ENCODE measurements at places on chromosomes 1 and 21.

DNA sequence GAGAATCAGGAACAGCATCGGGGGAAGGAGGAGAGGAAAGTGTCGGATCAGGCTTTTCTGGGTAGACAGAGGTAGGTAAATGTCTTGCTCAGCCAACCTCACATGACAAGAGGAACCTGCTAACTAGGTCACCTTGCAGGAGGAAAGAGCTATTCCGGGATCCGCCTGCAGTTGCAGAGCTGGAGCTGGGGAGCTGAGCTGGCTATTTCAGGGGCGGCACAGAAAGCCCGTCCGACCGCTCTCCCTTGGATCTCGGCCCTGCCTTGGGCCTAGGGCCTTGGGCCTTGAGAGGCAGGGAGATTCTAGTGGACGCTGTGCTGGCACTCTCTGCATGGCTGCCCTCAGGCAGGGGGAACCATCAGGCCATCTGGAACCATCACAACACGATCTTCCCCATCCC is 56.5 kb upstream of the CTPS1 start:
- no peak for DNase-seq

DNA sequence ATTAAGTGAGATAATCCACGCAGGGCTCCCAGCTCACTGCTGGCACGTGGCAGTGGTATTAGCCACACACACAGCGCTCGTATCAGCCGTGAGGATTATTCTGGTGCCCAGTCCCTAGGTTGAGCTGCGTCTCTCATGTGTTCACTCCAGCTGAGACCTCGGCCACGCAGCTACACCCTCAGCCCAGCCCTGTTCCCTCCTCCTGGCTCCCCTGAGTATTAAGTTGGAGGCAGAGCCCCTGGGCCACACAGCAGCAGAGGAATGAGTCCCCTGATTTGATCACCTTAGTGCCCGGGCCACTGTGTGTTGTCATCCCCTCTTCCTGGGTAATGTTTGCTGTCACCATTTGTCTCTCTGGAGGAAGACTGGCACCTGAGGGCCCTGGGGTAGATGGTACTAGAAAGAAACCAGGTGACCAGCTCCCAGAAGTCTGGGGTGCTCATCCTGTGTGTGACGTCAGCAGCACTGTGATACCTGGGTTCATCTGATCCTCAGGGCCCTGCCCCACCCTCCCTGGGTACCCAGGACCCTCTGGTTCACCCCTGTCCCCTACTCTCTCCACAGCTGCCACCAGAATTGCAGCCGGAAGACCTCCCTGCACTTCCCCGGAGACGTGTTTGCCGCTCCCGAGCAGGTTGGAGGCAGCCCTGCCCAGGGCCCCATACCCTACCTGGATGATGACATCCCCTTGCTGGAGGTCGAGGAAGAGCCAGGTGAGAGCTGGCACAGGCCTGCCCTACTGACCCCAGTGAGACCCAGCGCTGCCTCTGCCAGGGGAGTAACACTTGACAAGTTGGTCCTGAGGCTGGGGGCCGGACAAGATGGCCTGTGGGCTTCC is 40.1 kb downstream of the DISP3 start:
- DNase-seq = no peak

DNA sequence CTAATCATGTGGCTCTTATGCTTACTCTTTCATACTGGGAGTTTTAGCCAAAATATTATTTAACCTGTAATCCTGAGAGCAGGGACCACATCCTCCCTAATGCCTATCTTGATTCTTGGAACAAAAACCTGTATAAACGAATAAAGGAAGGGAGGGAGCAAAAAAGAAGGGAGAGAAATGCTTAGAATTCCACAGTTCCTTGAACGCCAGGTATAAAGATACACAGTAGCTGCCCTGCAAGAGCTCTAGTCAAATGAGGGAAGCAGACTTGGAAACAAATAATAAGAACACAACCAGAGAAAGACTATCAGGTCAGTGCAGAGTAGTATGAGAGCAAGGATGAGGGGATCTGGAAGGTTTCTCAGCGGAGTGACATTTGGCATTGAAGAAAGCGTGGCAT is 116.3 kb downstream of the SLC30A10 start:
- no peak for DNase-seq

DNA sequence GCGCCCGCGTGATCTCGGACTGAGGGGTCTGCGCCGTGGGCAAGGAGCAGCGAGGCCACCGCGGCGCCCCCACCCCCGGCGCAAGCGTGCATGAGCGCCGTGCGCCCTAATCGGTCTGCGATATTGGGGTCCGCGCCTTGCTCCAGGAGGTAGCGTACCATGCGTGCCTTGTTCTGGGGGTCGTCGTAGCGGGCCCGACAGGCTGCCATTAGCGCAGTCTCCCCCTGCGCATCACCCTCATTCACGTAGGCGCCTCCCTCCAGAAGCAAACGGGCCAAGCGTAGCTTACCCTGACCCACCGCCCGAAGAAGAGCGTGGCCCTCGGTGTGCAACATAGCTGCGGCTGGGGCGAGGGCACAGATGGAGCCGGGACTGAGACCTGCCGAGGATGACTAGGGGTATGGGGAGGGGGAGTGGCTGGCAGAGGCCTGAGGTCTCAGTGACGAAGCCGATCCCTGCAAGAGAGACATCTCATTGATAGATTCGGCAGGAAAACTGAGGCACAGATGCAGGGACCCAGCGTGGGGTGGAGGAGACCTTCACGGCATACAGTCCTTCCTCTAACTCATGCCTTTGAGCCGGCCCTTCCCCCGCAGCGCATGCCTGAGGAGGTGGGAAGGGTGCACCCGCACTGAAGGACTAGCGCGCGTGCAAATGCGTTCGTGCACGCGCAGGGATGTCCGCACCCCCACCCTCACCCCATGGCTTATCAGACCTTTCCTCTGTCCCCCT is 2.8 kb downstream of the ANKRD34A start:
- DNase-seq = peak; percentile 40

GRCh38 chr1:33599516-33600115 is 127.2 kb downstream of the ZSCAN20 start:
- no peak for DNase-seq

DNA sequence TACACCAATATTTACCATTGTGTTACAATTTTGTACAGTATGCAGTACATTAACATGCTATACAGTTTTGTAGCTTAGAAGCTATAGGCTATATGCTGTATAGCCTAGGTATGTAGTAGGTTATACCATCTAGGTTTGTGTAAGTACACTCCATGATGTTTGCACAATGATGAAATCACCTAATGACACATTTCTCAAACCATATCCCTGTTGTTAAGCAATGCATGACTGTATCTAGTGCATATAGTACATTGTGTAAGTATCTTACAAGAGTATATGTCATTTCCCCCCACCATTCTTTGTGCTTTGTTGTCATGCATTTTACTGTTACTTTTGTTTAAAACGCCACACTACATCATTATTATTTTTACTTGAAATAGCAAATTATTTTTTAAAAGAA is 65.7 kb upstream of the RNF11 start:
- DNase-seq = no peak

DNA sequence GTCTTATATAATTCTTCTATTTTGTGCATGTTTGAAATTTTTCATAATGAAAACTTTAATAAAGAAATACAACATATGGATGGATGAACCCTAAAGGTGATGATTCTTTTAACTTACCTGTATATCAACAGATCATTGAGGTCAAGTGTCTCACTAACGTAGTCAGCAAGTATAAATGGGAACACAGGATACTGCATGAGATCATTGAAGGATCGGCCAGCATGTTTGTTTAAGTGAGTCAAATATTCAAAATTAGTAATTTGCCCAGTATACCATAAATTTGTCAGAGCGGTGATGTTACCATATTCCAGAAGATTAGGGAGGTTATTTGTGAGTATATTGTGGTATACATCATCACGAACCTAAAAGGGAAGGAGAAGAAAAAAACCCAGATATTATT is 71.0 kb upstream of the GNG4 start:
- no peak for DNase-seq

DNA sequence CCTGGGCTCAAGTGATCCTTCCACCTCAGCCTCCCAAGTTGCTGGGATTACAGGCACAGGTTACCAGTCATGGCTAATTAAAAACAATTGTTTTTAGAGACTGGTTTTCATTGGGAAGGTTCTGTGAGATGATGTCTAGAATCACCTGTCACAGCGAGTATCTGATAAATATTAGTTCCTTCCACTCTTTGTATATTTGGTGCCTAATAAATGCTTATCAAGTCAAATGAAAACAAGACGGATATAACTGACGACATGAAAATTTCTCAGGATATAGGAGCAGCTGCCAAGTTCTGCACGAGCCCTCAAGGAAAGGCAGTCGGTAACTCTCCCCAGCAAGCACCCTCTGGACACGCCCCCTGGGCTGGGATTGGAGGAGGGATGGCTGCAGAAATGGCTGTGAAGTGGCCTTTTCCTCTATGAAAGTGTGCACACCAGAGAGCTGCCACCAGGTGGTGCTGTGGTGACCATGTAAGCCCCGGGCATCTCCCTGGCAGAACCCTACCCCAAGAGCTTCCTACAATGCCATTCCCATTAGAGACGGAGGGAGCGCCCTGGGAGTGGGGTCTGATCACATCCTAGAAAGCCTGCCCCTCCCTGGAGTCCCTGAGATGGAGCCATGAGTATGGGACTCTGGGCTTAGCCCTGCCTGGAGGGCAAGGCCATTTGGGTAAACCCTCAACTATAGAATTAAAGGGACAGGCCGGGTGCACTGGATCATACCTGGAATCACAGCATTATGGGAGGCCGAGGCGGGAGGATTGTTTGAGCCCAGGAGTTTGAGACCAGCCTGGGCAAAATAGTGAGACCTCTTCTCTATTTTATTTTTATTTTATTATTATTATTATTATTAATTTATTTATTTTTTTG is 50.9 kb downstream of the HTR6 start:
- peak; percentile 74 for DNase-seq

DNA sequence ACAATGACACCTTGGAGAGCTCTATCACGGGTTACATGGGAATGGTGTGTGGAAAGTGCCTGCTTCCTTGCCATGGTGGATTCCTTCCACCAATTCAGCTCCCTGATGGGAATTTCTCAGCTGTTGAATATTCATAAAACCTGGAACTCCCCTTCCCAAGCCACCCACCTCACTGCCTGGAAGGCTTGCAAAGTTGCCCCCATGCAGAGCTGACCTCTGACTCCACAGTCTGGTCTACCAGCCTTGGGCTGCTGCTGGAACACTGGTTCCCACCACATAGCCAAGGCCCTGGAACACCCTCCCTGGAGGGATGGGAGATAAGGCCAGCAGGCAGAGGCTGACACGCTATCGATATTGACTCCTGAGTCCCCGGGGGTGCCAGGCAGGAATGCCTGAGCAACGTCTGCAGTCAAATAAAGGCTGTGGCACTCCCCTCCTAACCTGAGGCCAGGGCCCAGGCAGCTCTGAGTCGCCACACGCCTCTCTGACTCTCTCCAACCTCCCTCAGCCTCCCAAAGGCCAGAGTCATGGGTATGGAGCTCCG is 8.8 kb downstream of the CCDC24 start:
- DNase-seq = no peak

- DNase-seq = no peak
Measured at GRCh38 chr1:74753104-74753503, 20.2 kb downstream of the TYW3 start.

- no peak for DNase-seq
Measured at GRCh38 chr1:116731439-116731838, 22.8 kb upstream of the CD2 start.

DNA sequence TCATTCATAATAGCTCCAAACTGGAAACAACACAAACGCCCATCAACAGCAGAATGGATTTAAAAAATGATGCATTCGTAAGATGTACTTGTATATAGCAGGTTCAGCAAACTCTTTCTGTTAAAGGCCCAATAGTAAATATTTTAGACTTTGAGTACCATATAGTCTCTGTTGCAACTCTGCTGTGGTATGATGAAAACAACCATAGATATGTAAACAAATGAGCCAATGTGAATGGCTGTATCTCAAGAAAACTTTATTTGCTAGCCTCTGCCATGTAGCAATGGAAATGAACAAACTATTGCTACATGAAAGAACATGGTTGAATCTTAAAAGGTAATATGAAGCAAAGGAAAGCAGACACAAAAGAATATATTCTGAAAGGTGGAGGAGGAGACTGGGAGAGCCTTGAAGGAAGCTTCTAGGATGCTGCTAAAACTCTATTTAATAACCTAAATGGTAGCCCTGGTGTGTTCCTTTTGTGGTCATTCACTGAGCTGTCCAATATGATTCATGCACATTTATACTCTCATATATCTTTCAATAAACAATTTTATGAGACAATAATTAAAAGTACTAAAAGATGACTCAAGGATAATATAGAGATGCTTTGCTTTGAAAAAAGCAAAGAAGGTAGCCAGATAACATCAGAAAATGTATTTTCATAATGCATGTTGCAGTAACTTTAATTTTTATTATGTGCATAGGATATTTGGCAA is 29.1 kb upstream of the FMO3 start:
- DNase-seq = no peak

- no peak for DNase-seq
Measured at GRCh38 chr1:63401945-63402344, 34.5 kb downstream of the ALG6 start.

DNA sequence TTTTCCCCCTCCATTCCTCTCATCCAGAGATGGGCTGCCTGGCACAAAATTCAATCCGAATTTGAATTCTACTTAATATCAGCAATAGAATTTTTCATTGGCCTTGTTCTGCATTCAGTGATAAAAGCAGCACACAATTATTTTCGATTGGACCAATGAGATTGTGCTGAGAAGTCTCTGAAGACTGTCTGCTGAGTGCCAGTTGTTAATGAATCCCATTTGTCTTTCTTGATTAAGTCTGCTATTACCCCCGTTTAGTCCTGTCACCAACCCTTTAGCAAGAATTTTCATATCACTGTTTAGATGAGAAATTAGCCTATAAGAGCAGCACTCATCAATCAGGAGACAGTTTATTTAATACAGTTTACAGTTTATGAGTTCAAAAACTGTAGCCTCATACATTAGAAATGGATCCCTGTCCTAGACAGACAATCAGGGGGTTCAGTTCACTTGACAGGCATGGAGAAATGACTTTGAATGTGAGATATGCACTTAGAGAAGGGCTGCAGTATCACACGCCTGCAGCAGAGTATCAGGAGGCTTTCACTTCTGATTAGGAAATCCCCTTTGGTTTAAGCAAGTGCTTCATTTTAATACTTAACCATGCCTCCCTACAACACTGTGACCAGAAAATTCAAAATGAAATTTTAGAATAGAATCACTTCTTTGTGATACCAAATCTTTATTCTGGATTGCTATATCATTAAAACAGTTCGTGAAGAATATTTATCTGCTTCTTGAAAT is 304.7 kb upstream of the PTBP2 start:
- DNase-seq = no peak

DNA sequence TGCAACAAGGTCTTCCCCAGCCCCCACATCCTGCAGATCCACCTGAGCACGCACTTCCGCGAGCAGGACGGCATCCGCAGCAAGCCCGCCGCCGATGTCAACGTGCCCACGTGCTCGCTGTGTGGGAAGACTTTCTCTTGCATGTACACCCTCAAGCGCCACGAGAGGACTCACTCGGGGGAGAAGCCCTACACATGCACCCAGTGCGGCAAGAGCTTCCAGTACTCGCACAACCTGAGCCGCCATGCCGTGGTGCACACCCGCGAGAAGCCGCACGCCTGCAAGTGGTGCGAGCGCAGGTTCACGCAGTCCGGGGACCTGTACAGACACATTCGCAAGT is 3.8 kb downstream of the ZBTB18 start:
- DNase-seq = peak; percentile 52

- DNase-seq = peak; percentile 45
Measured at GRCh38 chr1:223143537-223144248, 645 bp upstream of the TLR5 start.

- peak; percentile 67 for DNase-seq
Measured at GRCh38 chr21:29299046-29299915, 559 bp downstream of the BACH1 start.

Data from naive thymus-derived CD8-positive, alpha-beta T cell (primary cell).